RKO (cell line): ENCODE measurements at places on chromosomes 5 and 9.

GRCh38 chr5:73654171-73654811 lies 28.3 kb downstream of the ARHGEF28 start:
- DNase-seq: peak; percentile 52

DNA sequence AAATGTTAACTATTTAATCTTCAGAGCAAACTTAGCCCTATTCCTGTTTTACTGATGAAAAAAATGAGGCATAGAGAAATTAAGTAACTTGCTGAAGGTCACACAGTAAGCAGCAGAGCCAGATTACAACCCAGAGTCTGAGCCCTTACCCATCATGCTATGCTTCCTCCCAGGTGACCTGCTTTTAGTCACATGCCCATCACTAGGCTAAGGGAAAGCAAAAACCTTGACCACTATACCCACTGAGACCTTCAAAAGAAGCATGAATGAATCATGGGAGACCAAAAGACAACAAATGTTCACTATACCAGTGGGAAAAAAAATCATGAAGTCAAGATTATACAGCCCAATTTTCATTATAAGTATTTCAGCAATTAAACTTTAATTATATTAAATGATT lies 5.3 kb upstream of the HAUS6 start:
- DNase-seq: no peak

GRCh38 chr5:158261674-158262367 lies 402.9 kb upstream of the CLINT1 start:
- no peak for DNase-seq

- no peak for DNase-seq
Measured at GRCh38 chr9:90996154-90997065, 194.8 kb downstream of the SYK start.

GRCh38 chr5:35789732-35790456 lies 66.8 kb upstream of the IL7R start:
- peak; percentile 19 for DNase-seq

DNA sequence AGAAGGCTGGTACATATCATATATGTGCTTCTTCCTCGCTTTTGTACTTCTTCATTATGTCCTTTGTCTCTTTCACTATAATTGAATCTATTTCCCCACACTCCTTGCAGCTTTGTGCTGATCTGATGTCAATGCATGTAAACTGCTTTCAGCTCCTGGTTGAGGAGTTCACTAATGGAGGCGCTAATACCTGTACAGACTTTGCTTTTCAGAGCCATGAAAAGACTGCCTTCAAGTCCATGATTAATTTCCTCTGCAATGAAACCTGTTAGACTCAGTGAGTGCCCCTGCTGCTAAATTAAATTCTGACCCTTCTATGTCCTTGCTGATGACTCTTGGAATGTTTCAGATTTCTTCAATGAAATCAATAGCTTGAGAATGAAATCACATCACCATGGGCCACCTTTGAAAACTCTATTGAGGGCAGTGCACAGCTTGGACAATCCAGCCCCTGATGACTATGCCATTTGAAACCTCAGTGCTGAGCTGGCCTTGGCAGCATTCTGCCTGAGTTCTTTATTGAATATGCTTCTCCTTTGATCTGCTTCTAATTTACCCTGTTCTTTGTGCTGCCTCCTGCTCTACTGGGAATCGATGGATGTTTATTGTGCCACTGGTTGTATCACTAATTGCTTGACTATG lies 358.2 kb upstream of the DMAC1 start:
- DNase-seq: no peak

DNA sequence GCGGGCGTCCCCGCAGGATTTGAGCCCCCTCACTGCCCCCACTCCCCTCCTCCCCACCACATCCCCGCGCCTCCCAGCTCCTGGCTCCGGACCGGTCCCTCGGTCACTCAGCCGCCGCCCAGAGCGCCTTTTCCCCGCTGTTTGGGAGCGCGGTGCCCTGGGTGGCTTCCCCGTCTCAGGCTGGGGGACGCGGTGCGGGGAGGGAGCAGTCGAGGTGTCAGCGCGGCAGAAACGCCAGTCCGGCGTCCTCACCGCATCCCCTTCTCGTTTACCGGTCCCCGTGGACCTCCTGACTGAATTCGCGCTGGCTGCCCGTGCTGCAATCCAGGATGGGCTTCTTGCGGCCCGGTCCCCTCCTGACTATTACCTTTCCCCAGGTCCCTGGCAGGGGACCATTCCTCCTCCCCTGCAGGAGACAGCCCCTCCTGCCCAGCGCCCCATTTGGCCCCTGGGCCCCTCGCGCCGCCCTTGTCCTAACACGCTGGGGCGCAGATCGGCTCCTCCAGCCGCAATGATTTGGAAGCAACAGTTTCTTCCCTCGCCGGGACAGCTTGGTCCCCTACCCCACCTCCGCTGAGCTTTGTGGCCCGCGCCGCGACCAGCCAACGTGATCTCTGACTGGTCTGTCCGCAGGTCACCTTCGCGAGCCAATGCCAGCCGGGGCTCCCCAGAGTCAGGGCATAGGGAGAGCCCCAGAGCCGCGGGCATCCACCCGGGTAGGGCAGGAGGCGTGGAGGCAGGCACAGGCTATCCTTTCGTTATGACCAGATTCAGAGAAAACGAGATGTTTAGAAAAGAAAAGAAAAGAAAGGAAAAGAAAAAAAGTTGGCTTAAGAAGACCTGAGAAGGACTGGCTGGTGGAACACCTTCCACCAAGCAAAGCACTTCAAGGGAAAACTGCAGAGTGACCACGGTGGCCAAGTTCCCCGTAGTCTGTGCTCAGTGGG lies 1.2 kb downstream of the ANKRD33B start:
- DNase-seq: no peak

DNA sequence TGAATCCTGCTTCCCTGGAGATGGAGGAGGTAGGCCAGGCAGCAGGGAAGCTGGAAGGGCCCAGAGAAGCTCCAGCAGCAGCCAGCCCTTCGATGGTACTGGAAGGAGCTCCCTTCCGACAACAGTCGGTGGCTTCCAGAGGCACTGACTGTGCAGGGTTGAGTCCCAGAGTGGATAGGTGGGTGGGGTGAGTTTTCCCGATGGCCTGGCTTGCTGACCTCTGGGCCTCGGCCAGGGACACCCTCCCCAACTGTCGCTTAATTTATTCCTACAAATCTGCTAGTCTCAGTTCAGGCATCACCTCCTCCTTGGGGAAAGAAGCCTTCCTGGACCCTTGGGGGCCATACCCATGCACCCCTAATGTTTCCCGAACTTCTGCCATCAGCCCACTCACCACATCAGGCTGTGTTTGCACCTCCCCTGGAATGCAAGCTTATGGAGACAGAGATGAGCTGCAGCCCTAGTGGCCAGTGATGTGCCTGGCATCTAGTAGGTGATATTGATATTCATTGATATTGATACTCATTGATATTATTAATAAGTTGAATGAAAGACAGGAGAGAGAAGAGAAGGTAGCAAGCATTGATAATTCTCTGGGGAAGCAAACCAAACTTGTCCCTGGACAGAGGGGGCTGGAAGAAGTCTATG lies 104.6 kb upstream of the BOD1 start:
- DNase-seq: no peak

DNA sequence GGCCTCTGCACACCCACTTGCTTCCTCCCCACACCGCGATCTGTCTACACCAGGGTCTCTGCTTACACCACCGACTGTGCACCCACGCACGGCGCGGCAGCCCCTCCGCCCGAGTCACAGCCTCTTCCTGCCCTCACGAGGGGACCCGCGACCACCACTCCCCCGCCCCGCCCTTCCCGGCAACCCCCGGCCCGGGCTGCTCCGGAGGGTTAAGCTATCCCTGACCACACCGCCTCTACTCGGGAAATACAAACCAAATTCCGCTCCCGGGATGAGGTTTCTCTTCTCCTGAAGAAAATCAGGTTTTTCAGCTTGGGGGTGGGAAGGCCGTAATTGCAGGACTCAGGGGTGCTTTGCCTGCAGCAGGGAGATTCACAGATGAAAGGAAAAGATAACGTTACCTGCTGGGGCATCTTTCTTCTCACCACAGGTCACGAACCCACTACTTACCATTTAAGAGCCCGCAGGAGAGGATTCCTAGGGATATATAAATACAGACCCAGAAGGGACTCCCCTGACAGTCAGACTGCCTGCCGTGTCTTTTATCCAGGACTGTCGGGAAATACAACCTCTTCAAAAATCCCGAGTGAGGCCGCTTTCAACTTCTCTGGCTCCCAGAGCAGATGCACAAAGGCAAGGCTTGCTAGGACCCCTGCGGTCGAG lies 63.5 kb downstream of the ROR2 start:
- no peak for DNase-seq

- no peak for DNase-seq
Measured at GRCh38 chr5:65762234-65762633, 40.2 kb downstream of the NLN start.
